ENCODE measurements at places on chromosomes 6 and 20.
A peak's percentile ranks its signal among the peaks of the same experiment; 100 is the strongest.

GRCh38 chr6:55016261-55016660 lies 158.1 kb upstream of the HCRTR2 start:
- no peak for DNase-seq

GRCh38 chr6:106613590-106613989 lies 15.7 kb downstream of the RTN4IP1 start:
- DNase-seq, result no peak

GRCh38 chr20:49993301-49993751 lies 10.5 kb downstream of the SNAI1 start:
- no peak for DNase-seq

GRCh38 chr6:168183613-168183970 lies 104.6 kb upstream of the FRMD1 start:
- peak; percentile 13 for DNase-seq

- no peak for DNase-seq
Measured at GRCh38 chr6:38933426-38933825, 115.2 kb upstream of the GLP1R start.

- DNase-seq, result no peak
Measured at GRCh38 chr6:11343963-11344723, 111.7 kb upstream of the NEDD9 start.

GRCh38 chr20:34075647-34076046 lies 36.4 kb downstream of the EIF2S2 start:
- no peak for DNase-seq

GRCh38 chr6:67883500-67884366 lies 751.3 kb upstream of the ADGRB3 start:
- DNase-seq, result no peak

DNA sequence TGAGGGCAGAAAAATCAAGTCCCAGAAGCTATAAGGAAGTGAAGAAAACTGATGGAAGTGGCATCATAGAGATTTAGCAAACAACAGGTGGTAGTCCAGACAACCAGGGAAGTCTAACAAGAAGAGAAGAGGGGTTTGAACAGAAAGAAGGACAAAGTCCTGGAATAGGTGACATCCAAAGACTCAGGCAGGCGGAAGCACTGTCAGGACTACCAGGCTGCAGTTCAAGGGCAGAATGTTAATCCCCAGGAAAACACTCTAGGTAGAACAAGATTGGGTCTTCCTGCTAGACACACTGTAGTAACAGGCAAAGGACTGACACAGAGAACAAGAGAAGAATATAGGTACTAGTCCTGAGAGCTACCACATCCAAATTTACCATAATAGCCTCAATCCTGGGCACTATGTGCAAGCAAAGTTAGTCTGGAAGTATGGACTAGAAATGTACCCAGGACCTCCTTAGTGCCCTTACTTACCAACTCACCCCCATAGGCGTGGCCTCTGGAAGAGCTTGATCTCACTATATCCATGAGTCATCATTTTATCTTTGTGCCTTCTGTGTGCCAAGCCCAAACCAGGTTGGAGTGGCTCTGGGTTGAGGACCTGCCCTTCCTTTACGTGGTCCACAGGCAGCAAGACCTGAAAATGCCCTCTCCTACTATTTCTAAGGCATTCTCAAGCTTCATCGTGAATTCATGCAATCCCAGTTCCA lies 2.2 kb upstream of the EPB41L2 start:
- DNase-seq, result no peak

All from osteocyte (in vitro differentiated cells).